ENCODE measurements at places on chromosomes 2 and 18. TPM values are rescaled to one million over a fixed set of nuclear protein-coding genes. Genes with fewer than 3 reads are reported as not detected.

GRCh38 chr18:12074736-12075135 lies 18.9 kb upstream of the ANKRD62 start:
- no peak for DNase-seq

DNA sequence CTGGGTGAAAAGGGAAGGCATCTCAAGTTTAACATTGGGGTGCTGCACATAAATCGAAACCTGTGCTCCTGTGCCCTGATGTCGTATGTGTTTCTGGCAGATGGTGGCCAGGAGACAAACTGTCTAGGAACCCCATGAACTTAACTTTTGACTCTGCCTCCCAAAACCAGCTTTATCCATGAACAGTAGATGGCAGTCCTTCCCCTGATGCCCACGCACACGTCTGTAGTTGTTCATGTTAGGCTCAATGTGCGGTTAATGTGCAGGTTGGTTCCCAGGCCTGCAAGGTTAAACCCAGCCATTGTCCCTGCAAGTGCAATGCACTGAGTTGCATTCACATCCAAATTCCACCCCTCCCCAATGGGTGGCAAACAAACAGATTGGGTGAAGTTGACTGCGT lies 44.1 kb upstream of the SIX3 start:
- no peak for DNase-seq

The ITPRID2 gene
- total RNA-seq = 48.6 TPM

- no peak for DNase-seq
These were observed 39.5 kb downstream of the MBP start for GRCh38 chr18:77093067-77093430.

- peak; percentile 71 for DNase-seq
These were observed 456 bp downstream of the DOK1 start for GRCh38 chr2:74554820-74555531.

Data from ovary (tissue), 10 donors.